ENCODE measurements at places on chromosomes 1 and 21.

DNA sequence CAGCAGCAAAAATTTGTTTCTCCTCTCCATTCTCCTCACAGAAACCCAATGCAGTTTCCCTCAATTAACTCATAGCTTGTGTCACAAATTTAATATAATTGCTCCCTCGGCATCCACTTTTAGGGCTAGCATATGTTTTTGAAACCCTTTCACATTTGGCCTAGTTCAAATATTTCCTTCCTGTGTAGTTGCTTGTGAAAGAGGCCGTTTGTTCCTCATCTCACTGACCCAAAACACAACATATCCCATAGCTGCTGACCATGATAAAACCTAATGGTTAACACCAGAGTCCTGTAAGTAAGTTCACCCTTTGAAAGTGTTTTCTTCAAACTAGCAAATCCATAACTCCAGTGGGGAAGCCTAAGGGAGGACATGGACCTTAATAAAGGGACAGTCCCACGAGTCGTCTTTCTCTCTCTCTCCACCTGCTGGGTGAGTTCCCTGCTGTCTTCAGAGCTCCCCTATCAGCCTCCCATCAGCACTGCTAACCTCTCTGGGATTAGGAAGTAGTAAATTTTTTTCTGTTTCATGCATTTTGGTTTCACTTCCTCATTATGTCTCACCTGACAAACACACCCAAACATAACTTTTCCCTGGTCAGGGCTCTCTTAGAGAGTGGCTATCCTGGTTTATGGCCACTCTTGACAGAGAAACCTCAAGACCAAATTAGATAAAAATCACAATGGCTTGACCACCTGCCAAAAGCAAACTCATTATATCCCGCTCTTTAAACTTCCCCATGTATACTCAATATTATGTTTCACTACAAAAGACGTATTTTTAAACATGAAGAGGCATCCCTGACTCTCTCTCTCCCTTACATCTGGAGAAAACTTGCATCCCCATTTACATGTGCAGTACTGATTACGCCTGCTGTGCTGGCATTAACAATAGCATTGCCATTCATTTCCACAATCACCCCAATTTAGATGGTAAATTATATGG lies 177.7 kb upstream of the HP1BP3 start:
- DNase-seq, result peak; percentile 37

DNA sequence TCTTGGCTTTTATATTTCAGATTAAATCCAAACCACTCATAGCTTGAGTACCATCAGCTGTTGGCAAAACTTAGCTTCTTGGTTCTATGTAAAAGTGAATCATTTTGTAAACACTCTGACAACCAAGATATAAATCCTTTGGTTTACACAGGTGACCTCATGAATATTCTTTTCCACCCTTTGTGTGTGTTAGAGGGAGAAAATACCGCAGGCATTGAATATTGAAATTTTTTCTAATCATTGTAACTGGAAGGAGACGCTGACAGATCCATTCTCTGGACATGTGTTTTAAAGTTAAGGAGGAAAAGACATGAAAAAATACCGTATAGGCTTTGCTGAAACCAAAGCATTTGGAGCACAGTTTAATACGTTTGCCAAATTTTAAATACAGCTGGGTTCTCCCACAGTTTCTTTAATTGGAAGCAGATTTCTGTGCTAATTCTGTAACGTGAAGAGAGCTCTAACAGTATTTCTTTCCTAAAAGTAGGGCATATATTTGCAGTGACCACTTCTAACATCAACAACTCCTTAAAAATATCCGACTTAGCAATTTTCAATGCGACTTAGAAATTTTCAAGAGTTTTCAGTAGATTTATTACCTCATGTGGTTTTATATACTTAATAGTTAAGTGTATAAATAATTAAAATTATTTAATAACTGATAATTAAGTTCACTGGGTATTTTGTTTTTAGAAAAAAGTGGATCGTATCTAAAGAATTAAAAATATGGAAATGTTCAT lies 388.2 kb downstream of the USP25 start:
- no peak for DNase-seq

GRCh38 chr21:38950435-38951094 lies 144.8 kb downstream of the ETS2 start:
- no peak for DNase-seq

DNA sequence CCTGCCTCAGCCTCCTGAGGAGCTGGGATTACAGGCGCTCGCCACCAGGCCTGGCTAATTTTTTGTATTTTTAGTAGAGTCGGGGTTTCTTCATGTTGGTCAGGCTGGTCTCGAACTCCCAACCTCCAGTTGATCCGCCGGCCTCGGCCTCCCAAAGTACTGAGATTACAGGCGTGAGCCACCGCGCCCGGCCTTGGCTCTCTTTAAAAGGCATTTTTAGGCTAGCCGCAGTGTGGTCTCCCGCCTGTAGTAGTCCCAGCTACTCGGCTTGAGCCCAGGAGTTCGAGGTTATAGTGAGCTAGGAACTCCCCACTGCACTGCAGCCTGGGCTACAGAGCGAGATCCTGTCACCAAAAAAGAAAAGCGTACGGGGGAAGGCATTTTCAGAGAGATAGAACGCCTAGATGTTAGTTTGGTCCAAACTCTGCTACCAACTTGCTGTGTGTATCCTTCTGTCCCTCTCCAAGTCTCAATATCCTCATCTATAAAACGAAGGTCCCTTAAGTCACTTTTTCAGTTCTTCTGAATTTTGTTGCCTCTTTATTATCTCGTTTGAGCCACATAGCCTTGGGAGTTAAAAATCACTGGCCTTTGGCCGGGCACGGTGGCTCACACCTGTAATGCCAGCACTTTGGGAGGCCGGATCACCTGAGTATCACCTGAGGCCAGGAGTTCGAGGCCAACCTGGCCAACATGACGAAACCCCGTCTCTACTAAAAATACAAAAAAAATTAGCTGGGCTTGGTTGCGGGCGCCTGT lies 734 bp downstream of the MED18 start:
- peak; percentile 31 for DNase-seq

- no peak for DNase-seq
Observed at GRCh38 chr1:28775121-28775942, 36.6 kb upstream of the OPRD1 start.

Data from Kasumi-1 (cell line).